ENCODE measurements at places on chromosomes 2 and 18. TPM values are rescaled to one million over a fixed set of nuclear protein-coding genes. Genes with fewer than 3 reads are reported as not detected.

DNA sequence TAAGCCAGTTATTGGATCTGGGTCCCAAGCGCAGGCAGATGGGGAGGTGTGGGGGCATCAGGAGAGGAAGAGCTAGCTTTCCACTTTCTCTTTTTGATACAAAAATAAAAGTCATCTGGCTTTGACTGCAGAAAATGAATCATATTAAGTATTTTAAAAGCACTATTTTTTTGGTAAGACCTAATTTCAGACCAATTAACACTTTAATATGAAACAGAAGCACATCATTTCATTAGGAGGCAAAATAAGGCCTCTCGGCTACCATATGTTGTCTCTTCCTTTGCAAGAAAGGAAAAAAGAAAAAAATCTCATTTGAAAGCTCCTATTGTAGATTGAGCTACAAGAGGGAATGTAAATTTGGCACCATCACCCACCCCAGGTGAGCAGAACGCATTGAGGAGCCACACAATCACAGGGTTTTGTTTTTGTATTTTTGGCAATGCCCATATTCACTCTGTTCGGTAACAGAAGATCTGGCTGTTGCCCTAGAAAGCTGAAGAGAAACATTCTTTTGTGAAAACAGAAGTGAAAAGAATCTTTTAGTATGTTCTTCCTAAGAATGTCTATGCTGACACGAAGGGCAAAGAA, 390.7 kb upstream of the ETAA1 start:
- no peak for DNase-seq

- DNase-seq, result no peak
These were observed 5.3 kb downstream of the TPO start for GRCh38 chr2:1418566-1418965.

- DNase-seq, result no peak
These were observed 9.7 kb downstream of the RHBDD1 start for GRCh38 chr2:226845386-226846116.

- no peak for DNase-seq
These were observed 109.6 kb downstream of the APOB start for GRCh38 chr2:20934236-20934635.

Gene EMILIN1
- 25.8 TPM for total RNA-seq

Gene GRP
- total RNA-seq, result not detected

DNA sequence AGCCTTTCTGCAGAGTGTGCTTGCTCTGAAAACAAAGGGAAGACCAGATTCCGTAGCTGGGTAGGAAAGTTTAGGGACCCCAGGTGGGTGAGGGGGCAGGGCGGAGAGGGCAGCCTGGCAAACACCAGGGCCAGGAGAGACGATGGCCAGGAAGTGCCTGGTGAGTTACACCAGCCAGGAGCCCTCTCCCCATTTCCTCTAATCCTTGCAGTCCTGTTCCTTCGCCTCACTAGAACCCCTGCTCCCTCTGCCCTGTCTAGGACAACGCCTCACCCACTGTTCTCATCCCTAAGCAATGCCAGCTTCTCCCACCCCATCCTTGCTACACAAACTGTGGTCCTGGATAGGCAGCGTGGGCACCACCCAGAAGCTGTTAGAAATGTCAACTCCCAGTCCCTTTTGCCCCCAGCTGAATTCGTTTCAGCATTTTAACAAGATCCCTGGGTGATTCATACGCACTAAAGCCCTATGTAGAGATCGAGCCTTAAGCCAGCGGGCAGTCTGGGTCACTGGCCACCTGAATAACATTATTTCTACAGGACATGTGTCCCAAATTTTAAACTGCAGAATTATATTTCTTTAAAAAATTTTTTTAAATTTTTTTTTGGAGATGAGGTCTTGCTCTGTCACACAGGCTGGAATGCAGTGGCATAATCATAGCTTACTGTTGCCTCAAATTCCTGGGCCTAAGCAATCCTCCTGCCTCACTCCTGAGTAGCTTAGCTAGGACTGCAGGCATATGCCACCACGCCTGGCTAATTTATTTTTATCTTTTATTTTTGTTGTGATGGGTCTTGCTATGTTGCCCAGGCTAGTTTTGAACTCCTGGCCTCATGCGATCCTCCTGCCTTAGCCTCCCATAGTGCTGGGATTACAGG, 10.9 kb downstream of the WIPF1 start:
- DNase-seq, result no peak

DNA sequence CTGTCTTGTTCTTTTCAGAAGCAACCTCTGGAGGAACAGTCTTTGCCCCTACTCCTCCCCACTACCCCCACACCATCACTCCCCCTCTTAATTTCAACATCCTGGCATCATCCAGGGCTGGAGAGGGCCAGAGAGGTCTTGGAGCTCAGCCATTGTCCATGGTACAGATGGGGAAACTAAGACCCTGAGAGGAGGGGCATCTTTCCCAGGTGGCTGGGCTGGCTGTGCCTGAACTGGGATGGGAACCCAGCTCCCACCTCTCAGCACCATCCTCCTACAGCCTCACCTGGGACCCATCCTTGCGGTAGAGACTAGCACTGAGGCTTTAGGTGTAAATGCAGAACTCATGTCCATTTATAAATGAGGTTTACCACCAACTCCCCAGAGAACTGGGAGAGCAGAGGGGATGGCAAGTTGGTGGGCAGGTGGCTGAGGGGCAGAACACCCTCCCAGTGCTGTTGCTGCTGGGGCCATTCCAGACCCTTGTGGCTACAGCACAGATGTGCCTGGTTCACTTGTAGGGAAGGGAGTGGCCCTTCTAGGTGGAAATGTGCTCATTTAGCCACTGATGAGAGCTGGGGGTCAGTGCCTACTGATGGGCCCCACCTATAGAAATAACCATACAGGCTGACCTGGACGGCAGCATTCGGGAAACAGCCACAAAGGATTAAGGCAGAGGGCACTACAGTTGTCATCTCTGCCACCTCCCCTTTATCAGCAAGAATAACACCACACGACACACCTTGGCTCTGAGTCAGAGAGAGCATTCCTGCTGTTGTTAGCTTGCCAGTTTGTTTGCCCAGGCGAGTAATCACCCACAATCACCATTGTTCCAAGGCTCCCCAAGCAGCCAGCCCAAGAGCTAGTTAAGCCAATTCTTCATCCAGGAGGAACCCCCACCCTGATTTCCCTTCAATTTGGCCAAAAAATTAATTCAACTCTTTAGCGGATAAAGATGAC, 2.1 kb downstream of the MLPH start:
- DNase-seq, result no peak

DNA sequence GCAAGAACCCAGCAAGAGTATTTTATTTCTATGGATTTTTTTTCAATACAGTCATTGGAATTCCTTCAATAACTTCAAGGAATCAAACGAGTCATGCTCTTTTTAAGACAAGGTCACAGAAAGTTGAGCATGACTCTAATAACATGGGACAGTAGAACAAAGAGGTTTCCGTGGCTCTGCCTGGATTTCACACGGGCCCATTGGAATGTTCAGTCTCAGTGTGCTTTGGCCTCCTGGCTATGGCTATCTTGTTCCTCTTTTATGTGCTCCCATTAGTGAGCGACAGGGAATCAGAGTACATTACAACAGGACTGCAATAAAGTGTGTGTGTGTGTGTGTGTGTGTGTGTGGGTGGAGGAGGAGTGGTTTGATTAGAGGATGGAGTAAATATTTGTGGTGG, 312.4 kb downstream of the DCC start:
- DNase-seq, result no peak

DNA sequence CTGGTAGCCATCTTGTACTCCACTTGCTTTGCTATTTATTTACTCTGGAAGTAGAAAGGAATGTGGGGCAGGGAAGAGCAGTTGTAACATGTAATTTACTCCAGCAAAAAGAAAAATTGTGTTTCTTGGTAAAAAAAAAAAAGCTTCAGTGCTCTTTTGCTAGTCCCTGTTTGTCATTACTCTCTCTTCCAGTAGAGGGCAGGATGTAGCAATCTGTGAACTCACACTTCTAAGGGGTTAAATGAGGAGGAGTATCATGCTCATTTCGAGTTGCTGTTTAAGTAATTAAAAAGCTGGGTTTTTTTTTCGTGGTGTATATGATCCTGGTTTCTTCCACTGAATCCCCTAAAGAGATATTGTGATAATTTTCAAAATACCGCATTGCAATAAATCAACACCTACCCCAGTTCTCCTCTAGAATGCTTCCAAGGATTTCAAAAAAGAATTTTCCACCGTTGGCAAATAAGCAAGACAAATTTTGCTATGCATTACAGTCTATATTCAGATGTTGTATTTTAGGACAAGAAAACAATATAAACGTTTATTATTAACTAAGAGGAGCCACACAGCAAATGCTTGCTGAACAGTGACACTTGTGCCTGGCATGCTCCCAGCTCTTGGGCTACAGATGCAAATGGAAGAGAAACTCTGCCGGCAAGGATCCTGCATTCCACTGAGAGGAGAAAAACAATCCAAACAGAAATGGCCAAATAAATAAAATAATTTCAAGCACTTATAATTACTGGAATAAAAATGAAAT, 261.6 kb downstream of the ASXL3 start:
- no peak for DNase-seq

Gene GPR17
- total RNA-seq, result 0.16 TPM

- peak; percentile 81 for DNase-seq
These were observed 562 bp downstream of the CENPA start for GRCh38 chr2:26786207-26787028.

GRCh38 chr2:23311186-23311585, 73.8 kb upstream of the KLHL29 start:
- no peak for DNase-seq

Gene CD207
- total RNA-seq, result 0.41 TPM

DNA sequence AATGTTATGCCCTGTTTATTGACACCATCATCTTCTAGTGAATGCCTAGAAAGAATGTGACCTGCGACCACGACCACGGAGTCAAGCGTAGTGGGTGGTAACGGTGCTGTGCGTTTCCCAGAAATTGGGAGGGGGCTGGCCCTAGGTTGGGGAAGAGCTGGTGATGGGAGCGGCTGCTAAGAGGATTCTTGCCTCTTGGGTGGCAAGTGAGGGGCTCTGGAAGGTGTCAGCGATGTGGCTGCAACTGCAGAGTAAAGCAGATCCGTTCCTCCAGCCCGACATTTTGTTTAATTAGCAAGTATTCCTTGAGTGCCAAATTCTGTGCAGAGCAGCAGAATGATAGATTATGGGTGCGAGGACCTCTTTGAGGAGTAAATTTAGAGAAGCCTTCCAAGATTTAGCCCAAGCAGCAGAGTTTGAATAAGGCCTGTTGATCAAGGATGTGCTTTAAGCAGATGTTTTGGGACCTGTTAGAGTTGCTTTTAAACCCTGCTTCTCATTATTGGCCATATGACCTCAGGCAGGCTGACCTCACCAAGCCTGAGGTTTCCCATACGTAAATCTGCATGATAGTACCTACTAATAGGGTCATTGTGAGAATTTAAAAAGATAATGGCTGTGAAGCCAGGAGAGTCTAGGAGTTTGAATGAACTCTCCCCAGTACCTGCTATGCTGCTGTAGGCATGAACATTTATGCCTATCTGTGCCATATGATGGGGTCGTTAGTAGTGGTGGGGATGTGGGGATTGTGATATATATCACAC, 287.7 kb downstream of the PTGR3 start:
- DNase-seq, result no peak

- DNase-seq, result no peak
These were observed 21.0 kb downstream of the KDSR start for GRCh38 chr18:63346031-63346430.

- no peak for DNase-seq
These were observed 151.1 kb upstream of the MSH6 start for GRCh38 chr2:47631792-47632398.

Gene SESTD1
- total RNA-seq, result 40.5 TPM

Gene PPP1R7
- 66.6 TPM for total RNA-seq

DNA sequence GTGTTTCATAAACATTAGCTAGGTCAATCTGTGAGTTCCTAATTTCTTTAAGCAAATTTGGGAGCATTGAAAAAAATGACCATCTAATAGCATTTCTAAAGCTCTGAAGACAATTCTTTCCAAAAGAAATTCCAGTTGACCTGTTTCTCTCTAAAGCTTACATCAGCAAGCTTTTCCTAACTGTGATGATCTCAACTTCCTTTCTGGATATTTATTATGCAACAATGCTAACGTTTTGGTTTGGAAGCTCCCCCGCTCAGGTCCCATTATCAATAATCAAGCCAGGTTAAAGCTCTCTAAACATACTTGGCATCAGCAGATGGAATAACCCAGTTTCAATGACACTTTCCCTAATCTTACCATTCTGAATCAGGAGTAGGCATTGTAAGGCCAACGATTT, 196.3 kb upstream of the TANK start:
- no peak for DNase-seq

- DNase-seq, result no peak
These were observed 34.9 kb downstream of the GPD2 start for GRCh38 chr2:156470975-156471583.

Gene TMEM163
- total RNA-seq, result 0.46 TPM

DNA sequence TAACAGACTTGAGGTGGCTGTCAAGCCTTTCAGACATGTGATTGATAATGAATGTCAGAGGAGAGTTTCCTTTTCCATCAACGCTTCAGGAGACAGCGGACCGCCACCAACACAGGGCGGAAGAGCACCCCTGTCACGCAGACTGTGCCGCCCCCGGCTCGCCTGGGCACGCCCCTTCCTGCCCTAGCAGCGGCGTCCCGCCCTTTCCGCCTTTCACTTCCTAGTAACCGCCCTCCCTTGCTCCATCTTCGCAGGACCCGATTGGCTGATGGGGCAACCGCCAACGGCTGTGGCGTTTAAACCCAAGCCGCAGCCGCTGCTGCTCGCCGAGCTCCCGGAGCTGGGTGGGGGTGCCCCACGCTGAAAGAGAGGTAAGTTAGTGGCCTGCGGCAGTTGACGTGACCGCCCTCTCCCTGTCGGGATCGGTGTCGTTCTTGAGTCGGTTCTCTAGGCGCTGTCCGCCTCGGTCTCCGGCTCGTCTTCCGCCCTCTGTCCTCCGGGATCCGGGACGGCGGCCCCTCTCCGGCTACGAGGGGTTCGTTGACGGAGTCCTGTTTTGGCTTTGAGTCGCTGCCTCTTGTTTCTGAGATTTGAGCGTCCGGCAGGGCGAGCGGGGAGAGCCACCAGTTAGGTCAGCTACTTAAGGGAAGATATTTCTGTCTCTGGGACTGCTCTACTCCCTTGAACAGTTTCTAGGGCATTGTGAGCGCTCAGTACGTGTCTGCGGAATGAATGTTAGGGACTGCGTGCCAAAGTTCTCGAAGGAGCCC, at the start of gene SGO2:
SGO2 (plus strand) TSS at position 326 of the 770 bp plus-strand sequence. CDS start 6,769 bp downstream, outside the sequence.
- DNase-seq, result peak; percentile 97
